ENCODE measurements at places on chromosomes 13 and 19. TPM values are rescaled to one million over a fixed set of nuclear protein-coding genes. Genes with fewer than 3 reads are reported as not detected.

FGF22 gene
- total RNA-seq: not detected

ZNF560 gene
- not detected for total RNA-seq

EXOC3L2 gene
- not detected for total RNA-seq

PSG1 gene
- total RNA-seq: 27.1 TPM

KLK12 gene
- total RNA-seq: not detected

BRME1 gene
- 2.9 TPM for total RNA-seq

FBXO17 gene
- 91.4 TPM for total RNA-seq

C19orf73 gene
- 0.74 TPM for total RNA-seq

LRRC63 gene
- total RNA-seq: not detected

- DNase-seq: no peak
These were observed 8.9 kb downstream of the ACTN4 start for GRCh38 chr19:38656171-38656981.

DNA sequence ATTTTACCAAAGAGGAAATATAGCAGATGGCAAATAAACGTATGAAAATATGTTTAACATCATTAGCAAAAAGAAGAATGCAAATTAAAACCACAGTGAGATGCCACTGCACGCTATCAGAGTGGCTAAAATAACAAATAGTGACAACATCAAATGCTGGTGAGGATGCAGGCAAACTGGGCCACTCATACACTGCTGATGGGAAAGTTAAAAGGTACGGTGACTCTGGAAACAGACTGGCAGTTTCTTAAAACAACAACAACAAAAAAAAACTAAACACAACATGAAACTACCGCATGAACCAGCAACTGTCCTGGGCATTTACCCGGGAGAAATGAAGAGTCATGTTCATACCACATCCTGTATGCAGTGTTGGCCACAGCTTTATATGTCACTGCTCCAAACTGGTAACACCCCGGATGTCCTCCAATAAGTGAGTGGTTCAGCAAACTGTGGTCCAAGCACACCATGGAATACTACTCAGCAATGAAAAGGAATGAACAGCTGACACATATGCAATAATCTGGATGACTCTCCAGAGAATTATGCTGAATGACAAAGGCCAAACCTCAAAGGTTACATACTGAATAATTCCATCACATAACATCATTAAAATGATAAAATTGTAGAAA, 22.3 kb downstream of the EPS15L1 start:
- DNase-seq: no peak

DNA sequence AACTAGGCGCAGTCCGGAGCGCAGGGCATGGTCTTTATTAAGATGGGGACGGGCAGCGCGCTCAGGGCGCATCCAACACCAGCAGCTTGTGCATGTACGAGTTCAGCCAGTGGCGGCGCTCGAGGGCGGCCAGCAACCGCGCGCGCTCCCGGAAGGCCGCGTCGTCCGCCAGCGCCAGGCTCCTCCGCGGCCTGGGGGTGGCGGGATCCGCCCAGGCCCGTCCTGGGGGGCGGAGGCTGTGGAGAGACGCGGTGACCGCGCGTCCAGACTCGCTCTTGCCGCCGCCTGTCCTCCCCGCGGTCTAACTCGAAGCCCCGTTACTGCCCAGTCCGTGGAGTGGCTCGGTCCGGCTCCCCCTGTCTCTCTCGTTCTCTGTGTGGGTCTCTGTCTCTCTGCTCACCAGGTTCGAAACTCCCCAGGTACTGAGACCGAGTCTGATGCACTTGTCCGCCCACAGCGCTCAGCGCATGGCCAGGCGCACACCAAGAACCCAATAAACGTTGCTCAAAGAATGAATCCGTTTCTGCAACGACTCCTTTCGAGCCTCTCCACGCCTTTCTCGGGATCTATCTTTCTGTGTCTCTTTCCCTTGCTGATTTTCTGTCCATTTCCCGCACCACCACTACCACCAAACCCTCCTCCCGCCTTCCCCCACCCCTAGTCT, 702 bp downstream of the PTH2 start:
- DNase-seq: peak; percentile 80

DNA sequence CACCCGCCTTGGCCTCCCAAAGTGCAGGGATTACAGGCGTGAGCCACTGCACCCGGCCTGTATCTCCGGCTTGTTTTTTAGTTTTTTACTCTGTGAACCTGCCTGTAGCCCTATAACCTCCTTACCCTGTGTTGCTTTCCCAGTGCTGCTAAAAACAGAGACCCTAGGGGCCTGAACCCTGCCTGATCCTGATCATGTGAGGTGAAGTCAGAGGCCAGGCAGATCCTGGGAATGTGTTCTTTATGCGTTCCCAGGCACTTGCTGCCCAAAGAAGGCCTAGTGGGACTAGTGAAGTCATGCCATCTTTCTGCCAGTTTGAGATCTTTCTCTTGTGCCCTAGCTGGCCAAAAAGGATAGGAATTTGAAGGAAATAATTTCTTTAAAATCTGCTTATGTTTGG, 4.6 kb downstream of the UBA2 start:
- DNase-seq: no peak

GRCh38 chr19:801861-802497, 4.7 kb downstream of the PTBP1 start:
- DNase-seq: no peak

GRCh38 chr19:3506384-3507340, 551 bp downstream of the FZR1 start:
- DNase-seq: no peak

GRCh38 chr19:1232652-1233072, 5.1 kb downstream of the CBARP start:
- DNase-seq: no peak

GRCh38 chr13:97004096-97004876, 10.0 kb upstream of the OXGR1 start:
- no peak for DNase-seq

GRCh38 chr13:73129023-73129422, 70.2 kb downstream of the KLF5 start:
- DNase-seq: no peak

GRCh38 chr19:38842439-38843174, 7.2 kb downstream of the HNRNPL start:
- DNase-seq: no peak

DNA sequence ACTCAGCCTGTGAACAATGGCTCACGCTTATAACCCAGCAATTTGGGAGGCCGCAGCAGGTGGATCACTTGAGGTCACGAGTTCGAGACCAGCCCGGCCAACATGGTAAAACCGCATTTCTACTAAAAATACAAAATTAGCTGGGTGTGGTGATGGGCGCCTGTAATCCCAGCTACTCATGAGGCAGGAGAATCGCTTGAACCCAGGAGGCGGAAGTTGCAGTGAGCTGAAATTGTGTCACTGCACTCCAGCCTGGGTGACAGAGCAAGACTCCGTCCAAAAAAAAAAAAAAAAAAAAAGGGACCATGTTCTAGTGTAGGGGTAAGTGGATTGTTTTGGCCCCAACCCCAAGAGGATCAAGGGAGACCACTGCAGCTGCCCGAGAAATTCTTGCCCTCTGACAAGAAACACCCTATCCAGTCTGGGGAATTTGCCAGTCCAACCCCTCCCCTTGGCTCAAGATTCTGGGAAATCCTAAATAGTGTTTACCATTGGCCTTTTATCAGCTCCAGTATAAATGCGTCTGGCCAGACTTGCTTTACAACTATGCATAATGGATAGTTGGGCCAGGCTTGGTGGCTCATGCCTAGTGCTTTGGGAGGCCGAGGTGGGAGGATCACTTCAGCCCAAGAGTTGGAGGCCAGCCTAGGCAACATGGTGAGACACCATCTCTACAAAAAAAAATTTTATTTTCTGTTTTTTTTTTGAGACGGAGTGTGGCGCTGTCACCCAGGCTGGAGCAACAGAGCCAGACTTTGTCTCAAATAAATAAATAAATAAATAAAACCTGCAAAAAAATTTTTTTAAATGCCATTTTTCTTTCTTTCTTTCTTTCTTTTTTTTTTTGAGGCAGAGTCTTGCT, 5.1 kb upstream of the DHDH start:
- no peak for DNase-seq

DNA sequence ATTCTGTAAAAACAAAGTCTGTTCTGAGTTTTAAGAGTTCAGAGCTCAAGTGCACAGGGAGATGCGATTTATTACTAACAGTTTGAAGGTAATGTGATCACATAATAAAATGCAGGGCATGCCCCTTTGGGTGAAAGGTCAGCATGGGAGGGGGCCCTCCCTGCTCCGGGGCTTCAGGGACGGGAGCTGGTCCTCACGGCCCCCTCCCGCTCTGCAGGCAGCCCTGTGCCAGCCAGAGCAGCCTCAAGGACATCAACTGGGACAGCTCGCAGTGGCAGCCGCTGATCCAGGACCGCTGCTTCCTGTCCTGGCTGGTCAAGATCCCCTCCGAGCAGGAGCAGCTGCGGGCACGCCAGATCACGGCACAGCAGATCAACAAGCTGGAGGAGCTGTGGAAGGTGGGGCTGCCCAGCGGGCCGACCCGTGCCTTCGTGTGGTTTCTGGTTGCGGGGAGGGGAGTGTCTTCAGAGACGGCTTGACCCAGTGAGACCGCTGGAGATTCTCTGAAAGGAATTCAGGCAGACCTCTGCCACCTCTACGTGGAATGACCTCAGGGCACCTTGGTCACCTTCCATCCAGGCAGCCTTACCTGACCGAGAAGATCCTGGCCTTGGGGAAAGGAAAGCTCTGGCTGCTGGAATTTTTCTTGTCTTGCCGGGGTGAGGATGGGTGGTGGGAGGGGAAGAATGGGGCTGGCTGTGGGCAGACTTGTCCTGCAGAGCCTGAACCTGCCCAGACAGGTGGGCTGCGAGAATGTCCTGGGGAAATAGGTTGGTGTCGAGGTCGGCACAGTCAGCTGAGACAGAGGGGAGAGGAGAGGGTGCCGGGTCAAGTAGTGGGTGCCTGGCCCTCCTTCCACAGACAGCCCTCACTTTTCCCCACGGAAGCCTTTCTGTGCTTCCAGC, 19.0 kb downstream of the UPF1 start:
- no peak for DNase-seq

- no peak for DNase-seq
These were observed 365.1 kb downstream of the SLC7A1 start for GRCh38 chr13:29230299-29230845.

- DNase-seq: no peak
These were observed 43.6 kb upstream of the UBAC2 start for GRCh38 chr13:99157046-99157445.

- DNase-seq: no peak
These were observed 60.5 kb downstream of the ATP7B start for GRCh38 chr13:51950722-51951121.
